A549 (cell line): ENCODE measurements at places on chromosomes 5 and 9.

DNA sequence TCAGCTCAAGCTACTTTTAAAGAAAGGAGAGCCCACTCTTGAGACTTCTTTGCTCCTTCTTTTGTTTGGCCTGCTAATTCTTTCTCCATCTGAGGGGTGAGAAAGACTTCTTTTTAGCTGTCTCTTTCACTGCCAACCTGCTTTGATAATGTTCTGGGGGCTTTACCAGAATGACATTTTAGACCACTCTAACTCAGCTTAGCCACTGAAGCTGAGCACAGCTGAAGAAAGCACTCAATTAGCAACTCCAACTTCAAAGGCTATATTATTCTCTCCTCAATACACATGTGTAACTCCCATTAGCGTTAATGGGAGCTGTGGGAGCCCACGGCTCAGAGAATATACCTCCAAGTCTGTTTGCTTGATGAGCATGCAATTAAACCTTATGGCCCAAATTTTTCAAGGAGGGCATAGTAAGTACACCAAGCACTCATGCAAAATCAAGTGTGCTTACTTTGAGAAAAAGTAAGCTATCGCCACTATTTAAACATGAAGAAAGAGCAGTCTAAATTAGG lies 815.4 kb upstream of the DMAC1 start:
- no peak for DNase-seq

DNA sequence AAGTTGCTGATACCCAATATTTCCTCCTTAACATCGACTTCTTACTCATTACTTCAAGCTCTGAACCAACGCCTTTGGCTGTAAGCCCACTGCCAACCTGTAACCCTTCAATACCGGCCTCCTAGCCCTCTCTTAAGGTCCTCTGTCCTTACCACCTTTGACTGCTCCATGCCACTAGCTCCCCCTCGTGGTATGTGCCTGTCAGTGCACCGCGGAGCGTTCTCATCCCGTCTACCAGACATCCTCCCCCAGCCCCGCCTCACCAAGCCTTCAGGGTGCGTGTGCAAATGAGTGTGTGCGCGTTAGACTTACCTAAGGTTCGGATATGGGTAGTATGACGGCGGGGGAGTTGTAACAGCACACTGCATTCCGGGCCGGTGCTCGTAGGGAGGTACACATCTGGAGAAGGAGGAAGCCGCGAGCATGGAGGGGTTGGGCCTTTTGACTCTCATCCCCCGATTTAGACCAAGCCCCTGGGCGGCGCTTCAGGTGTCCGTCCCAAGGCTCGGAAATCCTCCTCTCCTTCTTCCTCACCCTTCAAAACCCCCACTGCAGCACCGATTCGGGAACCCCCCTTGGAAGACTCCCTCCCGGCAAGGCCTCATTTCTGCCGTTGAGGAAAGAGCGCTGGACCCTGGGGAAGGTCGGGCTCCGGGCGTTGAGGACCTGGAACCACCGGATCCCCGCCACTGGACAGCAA lies 2.8 kb upstream of the MYORG start:
- DNase-seq, result peak; percentile 89

DNA sequence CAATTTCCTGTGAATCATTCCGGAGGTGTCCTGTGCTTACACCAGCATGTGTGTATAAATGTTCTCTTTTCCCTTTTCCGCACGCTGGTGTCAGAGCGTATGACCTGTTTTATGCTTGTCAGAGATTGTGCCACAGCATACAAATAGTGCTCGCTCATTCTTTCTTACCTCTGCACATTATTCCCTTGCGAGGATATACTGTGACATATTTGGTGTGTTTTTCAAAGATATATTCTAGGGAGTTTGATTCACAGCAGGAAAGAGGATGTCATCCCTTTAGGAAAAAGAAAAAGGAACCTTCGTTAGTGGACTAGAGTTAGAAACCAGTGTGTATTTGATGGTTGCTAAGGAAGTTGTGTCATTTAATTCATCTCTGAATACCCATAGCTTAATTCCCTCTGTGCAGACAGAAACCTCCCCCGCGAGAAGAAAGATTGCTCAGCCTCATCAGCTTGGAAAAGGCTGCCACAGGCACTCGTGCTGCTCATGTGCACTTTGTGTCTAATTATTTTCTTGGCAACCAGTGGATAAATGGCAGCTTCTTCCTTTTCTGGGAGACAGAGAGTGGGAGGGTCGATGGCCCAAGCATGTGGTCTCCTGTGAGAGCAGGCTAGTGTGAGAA lies 14.7 kb upstream of the CCIN start:
- peak; percentile 66 for DNase-seq

DNA sequence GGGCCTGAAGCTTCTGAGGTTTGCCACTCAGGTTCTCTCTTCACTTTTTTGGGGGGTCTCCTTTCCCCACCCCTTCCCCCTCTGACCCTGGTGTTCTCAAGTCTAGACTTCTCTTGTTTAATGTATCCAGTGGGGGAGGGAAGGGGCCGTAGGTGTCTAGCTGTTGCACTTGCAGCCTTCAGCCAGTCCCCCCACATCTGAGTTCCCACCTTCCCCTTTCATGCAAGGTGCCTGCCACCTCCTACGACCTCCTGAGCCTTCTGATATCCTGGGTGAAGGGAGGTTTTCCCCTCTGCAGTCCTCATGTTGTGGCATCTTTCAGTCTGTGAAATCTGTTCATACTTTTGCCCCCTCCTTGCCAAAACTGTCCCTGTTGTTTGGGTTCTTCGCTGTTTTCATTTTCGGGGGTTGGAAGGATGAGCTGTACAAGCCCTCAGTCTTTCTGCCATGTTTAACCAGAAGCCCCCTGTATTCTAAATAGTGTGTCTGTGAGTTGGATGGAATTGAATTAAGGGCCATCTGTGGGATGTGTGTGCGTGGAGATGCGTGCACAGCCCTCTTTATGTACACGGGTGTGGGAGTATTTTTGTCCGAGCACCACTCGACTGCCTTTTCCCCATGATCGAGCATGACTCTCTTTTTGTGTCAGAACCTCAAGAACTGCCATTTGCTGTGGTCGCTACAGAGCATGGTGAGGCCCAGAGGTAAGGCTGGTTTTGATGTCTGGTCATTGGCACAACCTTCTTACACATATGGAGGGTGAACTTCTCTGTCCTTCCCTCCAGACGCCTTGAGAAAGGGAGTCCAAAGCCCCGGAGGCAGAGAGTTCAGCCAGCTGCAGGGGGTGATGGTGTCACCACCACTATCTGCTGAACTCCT lies 23.6 kb downstream of the PRRC2B start:
- DNase-seq, result no peak

DNA sequence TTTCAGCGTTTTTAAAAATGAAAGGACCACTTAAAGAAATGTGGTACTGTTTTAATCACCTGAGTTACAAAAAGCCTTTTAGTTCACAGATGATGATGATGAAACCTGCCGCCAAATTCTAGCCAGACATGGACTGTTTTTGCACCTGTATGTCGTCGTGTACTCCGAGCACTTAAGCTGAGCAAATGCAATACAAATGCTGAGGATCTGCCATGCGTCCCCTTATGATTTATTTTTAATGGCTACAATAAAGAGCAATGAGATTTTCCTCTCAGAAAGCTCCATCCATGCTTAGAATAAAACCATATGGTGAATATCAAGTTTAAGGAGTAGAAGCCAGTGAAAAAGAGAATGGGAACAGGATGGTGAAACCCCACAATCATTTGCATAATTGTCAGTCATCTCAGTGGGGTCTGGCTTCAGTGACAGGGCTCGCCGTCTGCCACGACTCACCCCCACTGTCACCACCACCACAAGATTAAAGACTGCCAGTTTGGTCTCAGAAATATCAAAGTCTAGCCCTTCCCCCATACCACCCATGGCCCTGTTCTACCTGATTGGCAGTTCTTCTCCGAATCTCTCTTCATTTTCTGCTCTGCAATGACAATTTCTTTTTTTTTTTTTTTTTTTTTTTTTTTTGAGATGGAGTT lies 159.9 kb downstream of the GOLPH3 start:
- no peak for DNase-seq

GRCh38 chr9:75531588-75531987 lies 358.9 kb upstream of the PCSK5 start:
- no peak for DNase-seq

DNA sequence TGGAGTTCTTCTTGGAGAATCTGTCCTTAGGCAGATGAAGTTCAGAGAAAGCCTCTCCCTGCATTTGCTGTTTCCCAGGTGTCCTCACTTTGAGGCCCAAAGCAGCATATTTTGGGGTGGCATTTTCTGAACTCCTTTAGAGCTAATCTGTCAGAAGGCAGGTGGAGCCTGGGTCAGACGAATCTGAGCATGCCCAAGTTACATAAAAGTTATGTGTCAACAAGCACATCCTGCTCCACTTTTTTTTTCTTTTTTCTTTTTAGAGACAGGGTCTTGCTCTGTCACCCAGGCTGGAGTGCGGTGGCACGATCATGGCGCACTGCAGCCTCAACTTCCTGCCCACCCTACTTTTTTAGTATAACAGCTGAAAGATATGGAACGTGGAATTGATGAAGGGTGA lies 41.3 kb upstream of the HSPA9 start:
- DNase-seq, result no peak

DNA sequence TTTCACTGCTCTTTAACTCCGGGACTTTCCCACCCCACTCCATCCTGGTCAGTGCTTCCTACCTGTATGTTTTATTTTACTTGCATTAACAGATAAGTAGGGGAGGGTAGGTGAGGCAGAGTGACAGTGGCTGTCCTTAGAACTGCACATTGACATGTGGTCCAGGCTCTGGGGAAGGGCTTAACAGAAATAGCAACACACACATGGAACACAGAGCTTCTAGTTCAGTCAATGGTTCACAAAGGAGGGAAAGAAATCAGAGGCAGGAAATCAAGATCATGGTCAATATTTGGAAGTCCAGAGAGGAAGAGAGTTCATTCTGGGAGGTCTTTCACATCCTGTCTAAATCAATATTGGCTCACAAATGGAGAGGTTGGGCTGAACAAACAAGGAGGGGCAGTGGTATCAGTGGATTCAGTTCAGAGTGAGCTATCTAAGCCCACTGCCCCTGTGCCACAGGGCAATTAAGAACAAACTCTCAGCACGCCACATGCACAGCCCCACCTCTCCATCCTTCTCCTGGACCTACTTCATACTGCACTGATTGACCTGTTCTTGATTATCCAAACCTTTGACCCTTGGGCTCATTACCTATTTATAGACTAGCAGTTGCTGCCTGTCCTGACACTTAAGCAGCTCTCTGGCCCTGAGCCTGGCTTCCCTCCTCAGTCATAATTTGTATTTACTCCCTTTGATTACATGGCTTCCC lies 6.2 kb upstream of the VPS13A start:
- DNase-seq, result no peak

DNA sequence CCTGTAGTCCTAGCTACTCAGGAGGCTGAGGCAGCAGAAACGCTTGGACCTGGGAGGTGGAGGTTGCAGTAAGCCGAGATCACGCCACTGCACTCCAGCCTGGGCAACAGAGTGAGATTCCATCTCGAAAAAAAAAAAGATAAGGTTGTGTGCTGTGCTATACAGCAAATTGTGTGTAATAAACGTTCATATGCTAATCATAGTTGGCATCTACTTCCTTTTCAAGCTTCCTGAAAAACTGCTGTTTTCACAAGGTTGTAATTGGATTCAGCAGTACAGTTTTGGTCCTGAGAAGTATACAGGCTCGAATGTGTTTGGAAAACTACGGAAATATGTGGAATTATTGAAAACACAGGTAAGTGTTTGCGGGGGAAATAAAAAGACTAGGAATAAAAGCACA lies 25.5 kb downstream of the OTULINL start:
- no peak for DNase-seq

DNA sequence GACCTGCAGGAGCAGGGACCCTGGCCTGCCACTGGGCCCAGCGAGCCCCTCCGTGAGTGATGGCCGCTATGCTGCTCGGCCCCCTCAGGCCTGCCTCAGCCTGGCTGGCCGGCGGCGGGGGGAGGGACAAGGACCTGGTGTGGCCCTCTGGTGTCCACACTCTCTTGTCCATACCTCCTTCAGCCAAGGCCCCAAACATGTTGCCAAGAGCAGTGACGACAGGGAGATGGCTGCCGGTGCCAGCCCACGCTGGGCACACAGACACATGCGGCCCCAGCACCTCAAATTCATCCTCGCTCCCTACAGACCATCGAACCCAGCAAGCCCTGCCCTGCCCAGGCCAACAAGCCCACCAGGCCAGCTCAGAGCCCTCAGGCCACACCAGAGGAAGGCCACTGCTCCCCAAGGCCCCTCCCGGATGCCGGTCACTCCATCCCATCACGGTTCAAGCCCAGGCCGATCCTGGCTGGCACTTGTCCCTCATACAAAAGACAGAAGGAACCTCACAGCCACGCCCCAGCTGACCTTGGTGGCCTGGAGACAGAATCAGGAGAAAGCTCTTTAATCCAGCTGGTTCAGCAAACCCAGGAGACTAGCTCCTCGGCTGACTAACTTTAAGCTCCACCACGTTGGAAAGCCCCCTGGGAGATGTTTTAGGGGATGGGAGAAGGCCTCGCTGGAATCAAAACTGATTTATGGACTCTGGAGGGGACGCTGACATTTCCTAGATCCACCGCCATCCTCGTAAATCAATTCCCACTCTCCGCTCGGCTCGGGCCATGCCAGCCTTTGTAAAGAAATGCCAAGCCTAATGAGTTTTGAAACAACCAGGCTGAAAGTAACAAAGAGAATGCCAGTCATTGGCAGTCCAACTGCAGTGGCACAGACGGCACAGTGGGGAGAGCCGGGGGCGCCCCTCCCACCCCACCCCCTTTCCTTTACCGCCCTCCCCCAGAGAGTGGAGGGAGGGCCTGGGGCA lies 84.9 kb downstream of the VAV2 start:
- no peak for DNase-seq

DNA sequence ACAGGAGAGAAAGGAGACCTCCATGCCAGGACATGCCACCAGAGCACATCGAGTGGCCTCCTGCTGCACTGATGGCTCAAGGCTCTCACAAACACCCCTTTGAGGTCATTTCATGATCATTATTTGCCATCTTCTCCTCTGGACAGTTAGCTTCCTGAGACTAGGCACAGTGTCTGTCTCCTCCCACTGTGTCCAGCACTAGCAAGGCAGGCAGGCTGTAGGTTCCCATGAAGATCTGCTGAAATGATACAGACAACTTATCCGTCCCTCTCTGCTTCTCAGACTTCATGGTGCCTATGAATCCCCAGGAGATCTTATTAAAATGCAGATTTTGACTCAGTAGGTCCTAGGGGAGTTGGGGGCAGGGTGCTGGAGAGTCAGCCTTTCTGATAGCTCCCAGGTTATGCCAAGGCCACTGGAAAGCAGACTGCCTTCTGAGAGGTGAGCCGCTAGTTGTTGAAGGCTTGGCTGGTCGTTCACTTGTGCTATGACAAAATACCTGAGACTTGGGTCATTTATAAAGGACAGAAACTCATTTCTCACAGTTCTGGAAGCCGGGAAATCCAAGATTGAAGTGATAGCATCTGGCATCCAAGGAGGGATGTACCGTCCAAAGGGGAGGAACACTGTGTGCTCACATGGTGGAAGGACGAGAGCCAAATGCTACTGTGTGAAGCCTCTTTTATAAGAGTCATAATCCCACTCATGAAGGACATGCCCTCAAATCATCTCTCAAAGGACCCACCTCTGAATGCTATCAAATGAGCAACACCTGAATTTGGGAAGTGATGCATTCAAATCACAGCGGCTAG lies 183.4 kb downstream of the SPOCK1 start:
- no peak for DNase-seq

- DNase-seq, result no peak
Measured at GRCh38 chr5:1116977-1117376, 5.1 kb upstream of the SLC12A7 start.
